ENCODE measurements at places on chromosomes 11 and 22. TPM values are rescaled to one million over a fixed set of nuclear protein-coding genes. Genes with fewer than 3 reads are reported as not detected.

OR2D2 gene
- 0.20 TPM for total RNA-seq

DKK3 gene
- not detected for total RNA-seq

SCARF2 gene
- 0.61 TPM for total RNA-seq

B4GALNT4 gene
- 1.9 TPM for total RNA-seq

OR2AG1 gene
- total RNA-seq, result not detected

C22orf31 gene
- total RNA-seq, result not detected

CPT1B gene
- 104 TPM for total RNA-seq

AHNAK gene
- 362 TPM for total RNA-seq

TH gene
- not detected for total RNA-seq

CUL5 gene
- total RNA-seq, result 31.6 TPM

ISX gene
- not detected for total RNA-seq

ASPHD2 gene
- 17.4 TPM for total RNA-seq

SLC6A5 gene
- not detected for total RNA-seq
